ENCODE measurements at places on chromosomes 5 and 9. TPM values are rescaled to one million over a fixed set of nuclear protein-coding genes. Genes with fewer than 3 reads are reported as not detected.

- no peak for DNase-seq
Measured at GRCh38 chr9:18675973-18676372, 202.0 kb downstream of the ADAMTSL1 start.

- DNase-seq = no peak
Measured at GRCh38 chr9:133181561-133181960, 17.8 kb upstream of the GBGT1 start.

DNA sequence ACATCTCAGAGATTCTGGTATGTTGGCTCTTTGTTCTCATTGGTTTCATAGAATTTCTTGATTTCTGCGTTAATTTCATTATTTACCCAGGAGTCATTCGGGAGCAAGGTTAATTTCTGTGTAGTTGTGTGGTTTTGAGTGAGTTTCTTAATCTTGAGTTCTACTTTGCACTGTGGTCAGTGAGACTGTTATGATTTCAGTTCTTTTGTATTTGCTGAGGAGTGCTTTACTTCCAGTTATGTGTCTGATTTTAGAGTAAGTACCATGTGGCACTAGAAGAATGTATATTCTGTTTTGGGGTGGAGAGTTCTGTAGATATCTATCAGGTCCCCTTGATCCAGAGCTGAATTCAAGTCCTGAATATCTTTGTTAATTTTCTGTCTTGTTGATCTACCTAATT is 12.2 kb downstream of the RANBP17 start:
- no peak for DNase-seq

DNA sequence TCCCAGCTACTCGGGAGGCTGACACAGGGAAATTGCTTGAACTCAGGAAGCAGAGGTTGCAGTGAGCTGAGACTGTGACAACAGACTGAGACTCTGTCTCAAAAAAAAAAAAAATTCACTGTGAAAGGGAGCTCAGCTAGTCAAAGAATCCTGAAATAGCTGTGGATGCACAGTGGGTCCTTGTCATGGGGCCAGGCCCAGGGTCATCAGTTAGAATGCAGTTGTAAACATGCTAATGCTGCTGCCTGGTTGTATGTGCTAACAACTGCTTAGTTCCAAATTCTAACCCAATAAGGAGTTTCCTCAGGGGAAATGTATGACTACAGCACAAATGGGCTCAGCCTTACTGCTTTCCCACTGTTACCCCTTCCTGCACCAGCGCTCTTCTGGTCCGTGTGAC is 84.0 kb downstream of the PALM2AKAP2 start:
- DNase-seq = no peak

GRCh38 chr9:91159664-91160121 is 202.0 kb downstream of the AUH start:
- no peak for DNase-seq

DNA sequence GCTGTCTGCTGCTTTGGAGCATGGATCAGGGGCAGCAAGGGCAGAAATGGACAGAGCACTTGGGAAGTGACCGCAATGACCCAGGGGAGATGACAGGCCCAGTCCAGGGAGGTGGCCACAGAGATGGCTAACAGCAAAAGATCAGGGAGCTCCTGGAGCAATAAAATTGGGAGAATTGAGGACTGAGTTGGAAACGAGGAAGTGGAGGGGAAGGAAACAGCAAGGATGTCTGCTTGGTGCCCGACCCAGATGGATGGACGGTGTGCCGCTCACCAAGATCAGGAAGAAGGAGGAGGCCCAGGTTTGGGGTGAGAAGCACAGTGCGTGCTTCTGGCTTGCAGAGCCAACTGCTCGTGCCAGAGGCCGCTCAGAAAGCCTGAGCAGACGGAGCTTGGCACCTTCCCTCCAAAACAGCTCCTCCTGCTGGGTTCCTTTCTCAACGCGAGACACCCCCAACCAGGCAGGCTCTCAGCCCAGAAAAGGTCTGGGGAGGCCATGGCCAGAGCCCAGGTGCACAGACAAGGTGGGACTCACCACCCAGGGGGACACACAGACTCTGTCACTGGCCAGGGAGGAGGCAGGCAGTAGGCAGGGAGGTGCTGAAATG is 1.7 kb upstream of the SLC34A1 start:
- peak; percentile 33 for DNase-seq

GRCh38 chr5:89536020-89536419 is 653.0 kb upstream of the MEF2C start:
- DNase-seq = no peak

DNA sequence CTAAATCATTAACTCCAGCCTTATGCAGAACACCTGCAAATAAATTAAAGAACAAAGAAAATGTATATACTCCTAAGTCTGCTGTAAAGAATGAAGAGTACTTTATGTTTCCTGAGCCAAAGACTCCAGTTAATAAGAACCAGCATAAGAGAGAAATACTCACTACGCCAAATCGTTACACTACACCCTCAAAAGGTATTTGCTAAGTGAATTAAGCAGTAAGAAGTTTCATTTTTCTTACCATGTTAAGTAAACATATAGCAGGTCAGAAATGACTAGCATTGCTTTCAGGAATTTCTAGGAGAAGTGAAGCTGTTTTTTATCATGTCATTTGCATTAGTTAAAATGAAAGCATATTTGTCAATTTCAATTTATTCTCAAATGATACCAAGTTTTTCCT is 92.7 kb downstream of the MELK start:
- no peak for DNase-seq

GRCh38 chr9:93172666-93173364 is 11.1 kb upstream of the WNK2 start:
- DNase-seq = no peak

- no peak for DNase-seq
Measured at GRCh38 chr5:180251141-180251540, 40.7 kb downstream of the MAPK9 start.

DNA sequence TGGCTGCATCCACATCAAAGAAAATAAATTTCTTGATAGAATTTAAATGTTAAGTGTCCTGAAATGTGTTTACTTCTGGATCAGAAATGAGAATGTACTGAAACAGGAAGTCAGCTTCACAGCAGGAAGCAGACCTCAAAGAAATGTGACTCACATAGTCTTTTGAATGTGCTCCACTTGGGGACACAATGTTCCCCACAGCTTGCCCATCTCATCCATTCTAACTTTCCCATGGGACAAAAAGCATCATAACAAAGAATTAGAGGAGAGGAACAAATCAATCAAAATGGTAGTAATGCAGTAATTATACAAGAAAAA is 85.7 kb downstream of the GRAMD2B start:
- no peak for DNase-seq

DNA sequence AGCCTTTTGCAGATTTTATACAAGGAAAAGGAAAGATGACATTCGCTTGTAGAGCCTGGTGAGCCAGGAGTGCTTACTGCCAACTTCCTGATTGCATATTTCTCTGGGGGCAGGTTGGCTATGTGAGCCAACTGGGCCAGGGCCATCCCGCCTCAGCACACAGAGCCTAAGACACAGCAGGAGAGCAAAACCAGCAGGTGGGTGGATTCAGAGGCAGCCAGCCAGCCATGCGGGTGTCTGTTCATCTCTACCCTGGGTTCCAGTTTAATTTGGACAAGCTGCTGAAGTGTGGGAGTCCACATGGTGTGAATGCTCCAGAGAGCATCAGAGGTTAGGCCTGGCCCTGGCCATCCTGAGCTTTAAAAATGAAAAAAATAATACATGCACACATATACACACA is 291.4 kb downstream of the ARHGEF28 start:
- no peak for DNase-seq

DNA sequence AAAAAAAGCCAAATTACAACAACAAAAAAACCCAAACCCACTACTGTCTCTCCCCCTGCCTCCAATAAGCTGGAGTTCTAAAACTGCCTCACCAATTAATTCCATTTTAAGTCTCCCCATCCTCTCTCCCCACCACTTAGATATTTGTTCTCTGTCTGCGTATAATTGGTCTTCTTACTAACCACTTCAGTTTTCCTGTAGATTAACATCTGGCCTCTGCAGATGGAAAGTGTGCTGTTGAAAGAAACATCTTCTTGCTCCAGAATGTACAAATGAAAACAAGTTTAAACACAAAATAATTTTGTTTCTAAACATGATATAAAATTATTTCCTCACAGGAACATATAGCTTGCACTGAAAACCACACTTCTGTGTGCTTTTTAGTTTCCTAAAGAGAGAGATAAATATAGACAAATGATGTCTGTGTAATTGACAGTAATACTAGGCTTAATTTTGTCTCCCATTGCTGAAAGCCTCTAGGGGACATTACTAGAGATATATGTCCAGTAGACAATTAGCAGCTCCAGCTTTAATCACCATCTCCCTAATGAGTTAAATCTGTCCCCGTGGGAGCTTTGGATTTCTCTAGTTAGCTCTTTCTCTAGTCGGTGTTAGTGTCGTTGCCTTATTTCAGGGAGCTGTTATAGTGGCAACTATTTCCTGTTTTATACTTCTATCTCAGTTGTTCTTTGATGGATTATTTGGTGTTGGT is 164.0 kb downstream of the ARHGAP26 start:
- DNase-seq = no peak

DNA sequence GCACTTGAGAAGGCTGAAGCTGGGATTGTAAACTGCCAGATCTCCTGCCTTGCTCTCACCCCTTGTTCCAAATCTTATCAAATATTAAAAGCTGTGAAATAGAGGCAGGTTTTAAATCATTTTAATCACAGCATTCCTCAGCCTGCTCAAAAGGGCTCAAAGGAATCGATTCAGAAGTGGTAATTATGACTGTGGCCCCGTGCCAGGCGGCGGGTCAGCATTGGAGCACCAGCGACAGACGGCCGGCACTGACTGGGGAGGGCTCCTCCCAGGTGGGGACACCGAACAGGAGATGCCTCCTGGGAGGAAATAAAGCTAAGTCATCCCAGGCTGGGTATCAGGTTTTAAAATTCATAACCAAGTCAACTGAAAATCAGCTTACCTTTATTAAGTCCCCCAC is 66.7 kb downstream of the KCNIP1 start:
- no peak for DNase-seq

DNA sequence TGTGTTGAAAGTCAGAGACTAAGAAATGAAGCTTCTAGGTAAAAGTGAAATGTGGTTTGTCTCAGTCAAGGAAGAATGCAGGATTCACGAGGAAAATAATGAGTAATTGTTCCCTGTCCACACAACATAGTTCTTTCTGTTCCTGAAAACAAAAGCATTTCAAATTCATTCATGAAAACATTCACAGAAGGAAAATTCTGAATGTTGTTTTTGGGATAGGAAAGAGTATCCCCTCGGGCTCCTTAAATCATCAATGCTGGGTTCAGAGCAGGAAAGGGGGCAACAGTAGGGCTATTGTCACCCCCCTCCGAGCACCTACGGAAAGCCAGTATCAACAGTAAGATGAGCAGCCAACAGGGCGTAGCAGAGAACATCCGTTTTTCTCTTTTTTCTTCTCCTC is 769.9 kb upstream of the ADAMTS16 start:
- DNase-seq = no peak

- DNase-seq = peak; percentile 6
Measured at GRCh38 chr9:7103771-7104170, 346.0 kb downstream of the KDM4C start.

- no peak for DNase-seq
Measured at GRCh38 chr9:109776391-109776790, 3.6 kb upstream of the PALM2AKAP2 start.

- DNase-seq = no peak
Measured at GRCh38 chr5:7673658-7674057, 177.3 kb downstream of the CFAP90 start.

- no peak for DNase-seq
Measured at GRCh38 chr9:134066913-134067851, 644 bp downstream of the BRD3 start.

DNA sequence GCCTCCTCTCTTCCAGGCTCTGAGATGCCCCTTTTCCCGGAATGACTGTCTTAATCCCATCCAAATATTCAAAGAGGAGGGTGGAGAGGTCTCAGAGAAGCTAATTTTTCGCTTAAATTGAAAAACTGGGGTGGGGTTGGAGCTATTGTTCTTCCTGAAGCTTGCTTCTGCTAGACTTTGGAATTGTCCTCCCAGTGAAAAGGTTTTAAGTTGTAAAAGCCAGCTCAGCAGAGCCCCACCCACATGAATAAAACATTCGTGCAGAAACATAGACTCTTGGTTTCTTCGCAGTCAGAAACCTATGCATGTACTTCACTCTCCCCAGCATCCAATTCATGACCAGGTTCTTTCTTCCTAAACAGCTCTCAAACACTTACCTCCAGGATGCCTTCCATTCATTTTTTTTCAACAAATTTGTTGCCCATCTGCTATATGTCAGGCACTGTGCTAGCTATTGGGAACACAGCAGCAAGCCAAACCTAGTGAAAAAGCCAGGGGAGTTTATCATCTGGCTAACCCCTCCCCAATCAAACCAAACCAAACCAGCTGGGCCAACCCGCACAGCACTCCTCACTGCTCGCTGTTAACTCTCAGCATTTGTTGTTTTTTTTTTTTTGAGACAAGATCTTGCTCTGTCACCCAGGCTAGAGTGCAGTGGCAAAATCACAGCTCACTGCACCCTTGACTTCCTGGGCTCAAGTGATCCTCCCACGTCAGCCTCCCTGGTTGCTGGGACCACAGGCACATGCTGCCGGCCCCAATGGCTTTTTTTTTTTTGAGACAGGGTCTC is 37.9 kb upstream of the OCLN start:
- no peak for DNase-seq

GRCh38 chr5:129912601-129913255 is 8.5 kb downstream of the CHSY3 start:
- DNase-seq = no peak

DNA sequence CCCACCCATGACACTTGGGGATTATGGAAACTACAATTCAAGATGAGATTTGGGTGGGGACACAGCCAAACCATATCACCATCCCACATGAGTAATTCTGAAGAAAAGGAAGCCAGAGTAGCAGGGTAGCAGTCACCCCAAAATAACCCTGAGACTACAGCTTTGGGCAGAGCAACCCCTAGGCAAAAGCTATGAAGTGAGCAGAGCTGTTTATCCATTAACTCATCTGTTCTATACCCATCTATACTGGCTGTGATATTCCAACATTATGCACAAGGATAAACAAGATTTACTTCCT is 12.3 kb upstream of the REEP5 start:
- DNase-seq = no peak

GRCh38 chr9:133397895-133398294 is 19.9 kb downstream of the REXO4 start:
- no peak for DNase-seq

The ANKRD18A gene
- 2.2 TPM for total RNA-seq

The FSTL4 gene
- total RNA-seq = 4.2 TPM

The FOXE1 gene
- not detected for total RNA-seq

The LURAP1L gene
- total RNA-seq = 16.4 TPM

The KCNN2 gene
- 0.07 TPM for total RNA-seq

The PAEP gene
- not detected for total RNA-seq

The SHISAL2B gene
- not detected for total RNA-seq

The RNF180 gene
- 5.1 TPM for total RNA-seq

The LMX1B gene
- total RNA-seq = 1.2 TPM

The NR5A1 gene
- not detected for total RNA-seq

Data from PC-3 (cell line).